Activated CD4-positive, alpha-beta T cell treated with anti-CD3 and anti-CD28 coated beads, Interleukin-2, amount 10 ng/mL, durations not matched to agents 7 days and 5 days (primary cell): ENCODE measurements at places on chromosomes 12 and 14. TPM values are rescaled to one million over a fixed set of nuclear protein-coding genes. Genes with fewer than 3 reads are reported as not detected.

Gene SRRM4
- not detected for total RNA-seq

Gene KCNK13
- not detected for total RNA-seq

- H3K27ac ChIP-seq = no peak overlapping the region
- no peak overlapping the region for H3K4me3 ChIP-seq
- no peak for DNase-seq
- no peaks in the 10 kb centered on the region for H3K27me3 ChIP-seq
- peaks cover 30% of the 10 kb centered on the region for H3K4me1 ChIP-seq
- H3K36me3 ChIP-seq = peaks cover 28% of the 10 kb centered on the region
These were observed 23.8 kb downstream of the EEA1 start for GRCh38 chr12:92905258-92905810.

GRCh38 chr14:58100735-58101368 lies 51.2 kb downstream of the ARMH4 start:
- H3K36me3 ChIP-seq = no peaks in the 10 kb centered on the region
- H3K4me1 ChIP-seq = no peaks in the 10 kb centered on the region
- no peak for DNase-seq

DNA sequence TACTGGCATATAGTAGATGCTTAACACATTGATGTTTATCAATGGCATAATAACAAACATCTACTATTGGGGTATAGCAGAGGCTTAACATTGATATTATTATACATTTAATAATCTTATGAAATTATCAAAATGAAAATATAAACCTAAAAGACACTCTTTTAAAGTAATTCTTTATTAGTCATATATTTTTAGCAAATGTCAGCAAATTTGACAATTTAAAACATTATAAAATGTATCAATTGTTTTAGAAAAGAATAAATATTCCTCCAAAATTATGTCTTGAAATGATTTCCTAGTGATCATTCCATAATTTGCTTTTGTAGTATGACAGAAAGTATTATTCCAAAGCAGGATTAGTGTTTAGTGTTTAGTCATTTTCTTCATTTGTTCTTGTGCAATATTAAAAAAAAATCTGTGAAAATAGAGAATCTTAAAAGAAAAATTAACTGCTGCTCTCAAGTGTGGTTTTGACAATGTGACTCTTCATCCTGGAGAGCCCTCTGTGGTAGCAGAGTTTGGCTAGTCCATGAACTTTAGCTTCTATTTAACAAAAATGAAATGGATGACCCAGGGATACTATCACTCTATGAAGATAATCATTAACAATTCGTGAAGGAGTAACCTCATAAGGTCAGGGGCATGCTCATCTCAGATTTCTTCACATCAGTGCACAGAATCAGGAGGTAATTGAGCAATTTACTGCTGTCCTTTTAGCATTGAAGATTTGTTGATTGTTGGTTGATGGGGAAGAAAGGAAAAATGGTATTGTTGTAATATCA lies 1018.5 kb downstream of the LRFN5 start:
- H3K27me3 ChIP-seq = no peaks in the 10 kb centered on the region
- H3K27ac ChIP-seq = no peak overlapping the region
- no peaks in the 10 kb centered on the region for H3K36me3 ChIP-seq
- H3K4me1 ChIP-seq = no peaks in the 10 kb centered on the region
